ENCODE measurements at places on chromosomes 12 and 14. TPM values are rescaled to one million over a fixed set of nuclear protein-coding genes. Genes with fewer than 3 reads are reported as not detected.

EPYC gene
- not detected for total RNA-seq

GRCh38 chr14:104116756-104117340 lies 21.5 kb upstream of the KIF26A start:
- peak; percentile 79 for DNase-seq

NRL gene
- 6.5 TPM for total RNA-seq

DNA sequence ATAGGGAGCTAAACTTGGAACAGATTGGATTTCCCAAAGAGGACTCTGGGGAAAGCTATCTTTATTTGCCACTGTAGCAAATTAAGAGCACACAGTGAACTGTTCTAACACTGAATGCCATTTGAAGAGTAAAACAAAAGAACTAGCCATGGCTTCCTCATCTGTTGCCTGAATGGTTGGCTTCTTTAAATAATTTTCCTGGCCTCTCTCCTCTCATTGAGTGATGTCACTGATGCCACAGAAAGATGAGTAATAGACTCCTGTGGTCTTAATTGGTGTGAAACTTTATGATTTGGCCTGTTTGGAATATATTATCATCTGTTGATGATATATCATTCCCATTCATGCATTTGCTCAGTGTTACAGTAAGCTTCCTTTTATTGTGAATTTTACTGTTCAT lies 42.5 kb downstream of the WDR20 start:
- DNase-seq, result no peak

DNA sequence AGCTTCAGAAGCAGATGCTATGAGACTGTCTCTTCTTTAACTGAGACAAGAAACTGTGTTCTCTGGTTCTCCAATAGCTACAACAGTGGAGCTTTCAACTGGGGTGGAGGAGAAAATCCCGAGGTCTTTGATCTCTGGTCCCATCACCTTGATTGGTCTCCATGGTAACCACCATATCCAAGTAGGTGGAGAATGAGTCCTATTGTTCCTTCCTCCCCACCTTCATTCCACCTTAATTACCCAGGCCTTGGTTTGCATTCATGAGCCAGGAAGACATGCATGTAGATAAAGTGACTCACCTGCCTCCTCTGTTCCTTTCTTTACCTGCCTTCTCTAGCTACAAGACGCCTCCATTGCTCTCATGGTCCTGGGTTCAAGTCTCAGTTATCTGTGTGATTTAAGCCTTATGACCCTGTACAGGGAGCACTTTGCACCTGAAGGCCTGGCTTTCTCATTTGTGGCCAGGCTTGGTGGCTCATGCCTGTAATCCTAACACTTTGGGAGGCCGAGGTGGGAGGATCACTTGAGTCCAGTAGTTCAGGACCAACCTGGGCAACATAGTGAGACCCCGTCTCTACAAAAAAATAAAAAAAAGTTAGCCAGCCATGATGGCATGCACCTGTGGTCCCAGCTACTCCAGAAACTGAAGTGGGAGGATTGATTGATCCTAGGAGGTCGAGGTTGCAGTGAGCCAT lies 157.7 kb upstream of the TBX3 start:
- peak; percentile 87 for DNase-seq

DNA sequence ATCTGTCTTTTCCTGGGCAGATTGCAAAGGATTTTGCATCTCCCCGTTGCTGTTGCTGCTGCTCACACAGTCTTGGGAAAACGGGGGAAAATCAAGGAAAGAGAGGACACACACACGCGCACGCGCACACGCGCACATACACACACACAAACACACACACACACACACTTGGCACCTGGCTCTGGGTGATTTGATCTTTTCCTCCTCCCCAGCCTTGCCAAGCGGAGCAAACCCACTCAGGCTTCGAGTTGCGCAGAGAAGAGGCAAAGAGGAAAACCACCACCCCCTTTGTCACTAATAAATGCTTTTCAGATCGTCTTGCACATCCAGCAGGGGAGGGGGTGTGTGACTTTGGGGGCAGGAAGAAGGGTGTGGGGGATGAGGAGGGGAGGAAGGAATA lies 965 bp upstream of the NOS1 start:
- DNase-seq, result no peak

ZDHHC22 gene
- total RNA-seq, result not detected

- DNase-seq, result no peak
These were observed 11.5 kb upstream of the KRT5 start for GRCh38 chr12:52531566-52532300.

DNA sequence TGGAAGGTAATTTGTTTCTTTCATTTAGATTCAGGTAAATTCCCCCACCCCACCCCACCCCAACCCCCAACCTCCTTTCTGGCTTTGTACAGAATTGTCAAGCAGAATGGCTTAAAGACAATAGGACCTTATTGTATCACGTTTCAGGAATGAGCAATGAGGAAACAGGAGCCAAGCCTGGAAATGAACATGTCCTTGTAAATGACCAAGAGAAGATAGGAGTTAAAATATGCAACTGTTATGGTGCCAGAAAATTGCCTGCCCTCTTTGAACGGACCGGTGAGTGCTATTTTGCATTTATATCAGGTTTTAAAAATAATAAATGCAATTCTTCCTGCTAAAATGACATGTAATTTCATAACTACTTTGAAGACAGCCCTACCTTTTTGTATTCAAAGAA lies 141.6 kb upstream of the PELI2 start:
- peak; percentile 3 for DNase-seq

DNA sequence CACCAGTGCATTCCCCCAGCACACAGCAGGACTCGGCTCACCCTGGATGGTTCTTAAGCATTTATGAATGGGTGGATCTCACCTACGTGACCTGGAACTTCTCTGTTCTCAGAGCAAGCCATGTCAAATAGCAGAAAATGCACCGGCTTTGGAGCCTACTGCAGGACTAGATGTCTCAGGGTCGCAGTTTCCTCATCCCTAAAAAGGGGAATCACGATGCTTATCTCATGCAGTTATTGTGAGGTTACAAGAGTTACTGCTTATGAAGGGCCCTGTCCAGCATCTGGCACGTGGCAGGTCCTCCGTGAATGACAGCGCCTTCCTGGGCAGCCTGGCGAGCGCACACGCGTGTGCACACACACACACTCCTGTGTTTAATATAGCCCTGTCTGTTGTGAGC lies 128.5 kb downstream of the ETV6 start:
- DNase-seq, result no peak

DNA sequence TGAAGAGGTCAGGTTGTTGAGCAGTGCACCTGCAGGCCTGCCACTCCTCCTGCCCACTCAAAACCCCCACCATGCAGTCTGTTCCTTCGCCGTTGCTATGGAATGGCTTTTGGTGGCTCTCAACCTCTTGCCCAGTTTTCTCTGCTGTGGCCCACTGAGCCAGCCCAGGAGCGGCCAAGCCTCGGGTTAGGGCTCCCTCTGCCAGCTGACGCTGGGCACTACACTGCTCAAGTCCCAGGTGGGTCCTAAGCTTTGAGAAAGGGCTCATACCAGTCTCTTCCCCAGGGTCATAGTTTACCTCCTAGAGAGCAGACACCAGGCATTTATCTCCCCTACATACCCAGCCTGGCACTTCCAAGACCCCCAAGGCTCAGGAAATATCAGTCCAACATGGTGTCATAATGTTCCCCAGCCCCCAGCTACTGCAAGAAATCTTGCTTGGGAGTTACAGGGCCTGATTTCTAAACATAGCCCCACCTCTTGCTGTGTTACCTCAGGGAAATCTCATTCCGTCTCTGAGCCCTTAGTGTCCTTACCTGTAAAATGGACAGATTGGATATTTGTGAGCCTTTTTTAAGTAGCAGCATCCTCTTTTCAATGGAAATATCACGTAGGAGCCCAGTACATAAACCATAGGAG lies 59.4 kb downstream of the TSPAN11 start:
- peak; percentile 85 for DNase-seq

DNA sequence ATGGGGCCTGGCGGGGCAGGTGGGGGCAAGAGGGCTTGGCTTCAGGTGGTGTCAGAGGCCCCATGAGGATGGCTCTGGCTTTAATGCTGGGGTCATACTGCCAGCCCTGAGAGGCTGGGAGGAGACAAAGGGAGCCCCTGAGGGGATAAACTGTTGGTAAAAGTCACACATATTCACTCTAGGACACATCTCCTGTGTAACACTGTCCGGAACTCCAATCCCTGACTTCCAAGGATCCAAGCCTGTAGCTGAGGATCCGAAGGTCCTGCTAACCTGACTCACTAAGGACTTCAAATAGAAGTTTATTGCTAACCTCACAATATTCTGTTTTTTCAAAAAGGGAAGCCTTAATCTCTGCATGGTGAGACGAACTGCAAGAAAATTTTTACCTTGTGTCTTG lies 39.2 kb upstream of the GPR68 start:
- no peak for DNase-seq

SRRM4 gene
- not detected for total RNA-seq

DNA sequence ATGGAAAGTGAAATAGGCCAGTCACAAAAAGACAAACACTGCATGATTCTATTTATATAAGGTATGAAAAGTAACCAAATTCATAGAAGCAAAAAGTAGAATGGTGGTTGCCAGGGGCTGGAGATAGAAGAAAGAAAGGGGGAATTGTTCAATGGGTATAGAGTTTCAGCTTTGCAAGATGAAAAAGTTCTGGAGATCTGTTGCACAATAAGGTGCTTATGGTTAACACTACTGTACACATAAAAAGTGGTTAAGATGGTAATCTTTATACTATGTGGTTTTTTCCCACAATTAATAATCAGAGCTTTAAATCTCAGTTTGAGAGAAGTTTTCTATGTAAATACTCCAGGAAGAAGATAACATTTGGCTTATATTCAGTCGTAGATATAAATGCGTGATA lies 73.4 kb downstream of the SLC38A4 start:
- DNase-seq, result peak; percentile 24

ABHD4 gene
- total RNA-seq, result 8.4 TPM

GRCh38 chr14:92866181-92866752 lies 56.7 kb upstream of the CHGA start:
- DNase-seq, result no peak

- DNase-seq, result no peak
These were observed 2.6 kb upstream of the RDH11 start for GRCh38 chr14:67698179-67698578.

DNA sequence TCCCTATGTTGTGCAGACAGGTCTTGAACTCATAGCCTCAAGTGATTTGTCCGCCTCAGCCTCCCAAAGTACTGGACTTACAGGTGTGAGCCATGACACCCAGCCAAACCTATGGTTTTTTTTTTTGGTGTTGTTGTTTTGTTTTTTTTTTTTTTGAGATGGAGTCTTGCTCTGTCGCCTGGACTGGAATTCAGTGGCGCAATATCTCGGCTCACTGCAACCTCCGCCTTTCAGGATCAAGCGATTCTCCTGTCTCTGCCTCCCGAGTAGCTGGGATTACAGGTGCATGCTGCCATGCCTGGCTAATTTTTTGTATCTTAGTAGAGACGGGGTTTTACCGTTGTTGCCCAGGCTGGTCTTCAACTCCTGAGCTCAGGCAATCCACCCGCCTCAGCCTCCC lies 11.3 kb upstream of the RCOR1 start:
- no peak for DNase-seq

RERG gene
- total RNA-seq, result not detected

GRCh38 chr12:10331642-10332239 lies 24.1 kb downstream of the KLRD1 start:
- DNase-seq, result peak; percentile 74

DNA sequence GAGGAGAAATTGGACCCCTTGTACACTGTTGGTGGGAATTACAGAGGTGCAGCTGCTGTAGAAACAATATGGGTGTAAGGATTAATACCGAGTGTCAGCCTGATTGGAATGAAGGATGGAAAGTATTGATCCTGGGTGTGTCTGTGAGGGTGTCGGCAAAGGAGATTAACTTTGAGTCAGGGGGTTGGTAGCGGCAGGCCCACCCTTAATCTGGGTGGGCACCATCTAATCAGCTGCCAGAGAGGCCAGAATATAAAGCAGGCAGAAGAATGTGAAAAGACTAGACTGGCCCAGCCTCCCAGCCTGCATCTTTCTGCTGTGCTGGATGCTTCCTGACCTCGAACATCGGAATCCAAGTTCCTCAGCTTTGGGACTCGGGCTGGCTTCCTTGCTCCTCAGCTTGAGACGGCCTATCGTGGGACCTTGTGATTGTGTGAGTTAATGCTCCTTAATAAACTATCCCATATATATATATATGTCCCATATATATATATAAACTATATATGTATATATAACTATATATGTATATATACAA lies 38.4 kb upstream of the PPP2R5C start:
- no peak for DNase-seq

GRCh38 chr14:55450987-55451386 lies 10.6 kb upstream of the TBPL2 start:
- no peak for DNase-seq

Measured in HT-29 (cell line).